NCI-H1105 treated with DMSO at 0.1 percent for 48 hours (cell line): ENCODE measurements at places on chromosomes 4 and X.

DNA sequence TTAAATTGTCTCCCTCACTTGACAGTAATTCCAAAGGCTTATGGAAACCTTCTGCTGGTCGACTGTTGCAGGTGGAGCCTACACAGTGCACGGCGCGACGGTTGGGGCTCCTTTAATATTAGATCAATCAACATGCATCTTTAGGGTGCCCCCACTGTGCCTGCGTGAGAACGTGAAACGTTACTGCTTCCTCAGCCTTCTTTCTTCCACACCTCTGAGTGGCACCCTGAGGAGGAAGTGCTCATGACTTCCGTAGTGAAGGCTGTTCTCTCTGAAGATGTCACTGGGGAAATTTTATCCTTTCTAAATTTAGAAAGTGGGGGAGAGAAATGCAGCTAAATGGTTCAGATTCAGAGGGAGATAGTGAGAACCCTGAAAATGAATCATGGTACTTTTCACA is 184.0 kb upstream of the ZFP42 start:
- DNase-seq, result no peak

GRCh38 chrX:66918511-66918910 is 279.6 kb upstream of the EDA2R start:
- DNase-seq, result no peak

DNA sequence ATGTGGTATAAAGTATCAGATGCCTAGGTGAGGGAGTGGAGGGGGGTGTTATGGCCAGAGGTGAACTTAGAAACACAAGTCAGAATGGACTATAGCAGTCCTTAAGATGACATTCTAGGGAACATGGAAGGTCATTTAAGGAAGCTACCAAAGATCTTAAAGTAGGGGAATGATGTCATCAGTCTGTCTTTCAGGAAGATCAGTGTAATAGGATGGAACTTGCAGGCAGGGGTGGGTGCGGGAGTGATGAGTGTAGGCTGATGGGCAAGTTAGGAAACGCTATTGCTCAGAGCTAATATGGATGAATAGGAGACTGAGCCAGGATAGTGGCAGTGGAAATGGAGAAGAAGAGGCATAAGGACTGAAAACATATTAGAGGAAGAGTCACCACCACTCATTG is 27.5 kb upstream of the CWH43 start:
- DNase-seq, result no peak

- no peak for DNase-seq
These were observed 32.9 kb upstream of the DCX start for GRCh38 chrX:111444881-111445280.

DNA sequence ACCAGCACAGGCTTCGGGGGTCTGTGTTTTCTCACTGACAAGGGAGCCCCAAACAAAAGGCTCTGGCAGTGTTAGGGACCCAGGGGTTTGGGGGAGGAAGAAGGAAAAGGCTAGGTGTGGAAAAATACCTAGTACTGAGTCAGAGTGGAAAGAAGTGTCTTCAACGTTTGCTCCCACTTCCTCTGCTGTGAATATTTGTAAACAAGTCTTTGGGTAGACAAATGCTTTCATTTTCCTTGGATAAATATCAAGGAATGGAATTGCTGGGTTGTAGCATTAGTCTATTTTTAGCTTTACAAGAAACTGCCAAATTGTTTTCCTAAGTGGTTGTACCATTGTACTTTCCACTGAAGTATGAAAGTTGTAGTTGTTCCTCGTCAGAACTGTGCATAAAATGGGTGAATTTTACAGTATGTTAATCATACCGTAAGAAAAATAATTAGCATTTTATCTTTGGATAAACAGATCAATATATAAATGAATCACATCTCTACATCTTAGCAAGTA is 17.4 kb downstream of the COL4A5 start:
- DNase-seq, result no peak

- no peak for DNase-seq
These were observed 28.5 kb downstream of the PJA1 start for GRCh38 chrX:69136546-69137331.

GRCh38 chr4:55029821-55030503 is 95.4 kb downstream of the KDR start:
- no peak for DNase-seq

DNA sequence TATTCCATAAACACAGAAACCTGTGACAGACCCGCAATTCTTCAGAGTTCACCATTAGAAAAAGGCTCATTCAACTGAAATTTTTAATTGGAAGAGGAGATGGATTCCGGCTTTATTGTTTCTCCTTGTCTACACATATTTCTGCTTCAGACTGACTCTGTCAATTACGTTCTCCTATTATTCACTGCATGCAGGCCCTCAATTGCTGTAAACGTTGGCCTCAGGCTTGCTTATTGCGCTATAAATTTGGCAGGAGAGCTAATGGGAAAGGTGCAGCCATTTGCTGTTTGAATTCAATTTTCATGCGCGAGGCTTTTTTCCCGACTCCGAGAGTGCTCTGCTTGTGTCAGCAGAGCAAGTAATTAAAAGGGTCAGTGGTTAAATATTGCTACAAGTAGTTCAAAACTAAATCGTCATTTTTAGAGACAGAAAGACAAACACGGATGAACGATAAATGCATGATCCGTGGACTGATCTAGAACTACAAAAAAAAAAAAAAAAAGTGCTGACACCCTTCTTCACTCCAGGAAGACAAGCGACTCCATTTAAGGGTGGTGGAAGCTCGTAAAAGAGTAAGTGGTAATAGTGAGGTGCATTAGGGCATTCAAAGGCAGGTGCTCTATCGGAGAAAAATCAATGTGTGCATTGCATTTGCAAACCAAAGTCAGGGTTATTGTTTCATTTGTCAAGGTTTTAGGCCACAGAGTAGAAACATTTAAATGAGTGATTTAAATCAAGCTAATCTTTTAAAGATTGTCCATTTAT is 841.6 kb upstream of the FRG1 start:
- peak; percentile 79 for DNase-seq

DNA sequence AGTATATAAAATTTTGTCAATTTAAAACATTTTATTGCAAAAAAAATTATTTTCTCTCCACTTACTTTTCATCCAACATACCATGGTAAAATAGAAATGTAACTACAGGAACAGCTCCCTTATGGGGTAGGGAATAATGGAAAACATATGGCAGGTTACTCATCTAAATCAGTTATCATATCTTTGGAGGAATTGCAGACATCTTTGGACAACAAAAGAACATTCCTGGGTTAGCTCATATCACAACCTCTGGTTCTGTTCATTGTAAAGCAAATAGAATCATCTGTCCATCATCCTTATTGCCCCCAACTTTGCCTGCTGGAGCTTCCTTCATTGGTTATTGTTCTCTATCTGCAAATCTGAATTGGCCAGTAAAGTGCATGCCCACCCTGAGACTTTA is 387.5 kb upstream of the GRID2 start:
- DNase-seq, result no peak

- no peak for DNase-seq
These were observed 30.3 kb downstream of the TLR10 start for GRCh38 chr4:38752372-38752940.

- no peak for DNase-seq
These were observed 12.5 kb downstream of the LDOC1 start for GRCh38 chrX:141164406-141164805.

DNA sequence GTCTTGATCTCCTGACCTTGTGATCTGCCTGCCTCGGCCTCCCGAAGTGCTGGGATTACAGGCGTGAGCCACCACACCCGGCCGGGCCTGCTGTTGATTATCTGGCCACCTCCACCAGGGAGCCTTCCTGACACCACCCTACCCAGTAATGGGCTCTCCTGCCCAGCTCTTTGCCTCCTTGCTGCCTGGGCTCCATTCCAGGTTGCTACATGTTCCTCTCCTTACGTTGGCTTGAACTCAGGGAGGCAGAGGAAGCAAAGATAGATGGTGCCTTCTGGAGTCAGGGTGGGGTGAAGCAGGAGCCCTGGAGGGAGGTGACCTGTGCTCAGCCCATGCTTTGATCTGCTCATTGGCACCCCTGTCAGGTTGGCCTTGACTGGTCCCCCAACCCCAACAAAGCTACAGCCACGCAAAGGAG is 26.3 kb downstream of the FLNA start:
- DNase-seq, result no peak

- DNase-seq, result no peak
These were observed 35.7 kb downstream of the PARM1 start for GRCh38 chr4:74968456-74969164.

- no peak for DNase-seq
These were observed 328.5 kb downstream of the PPP3CA start for GRCh38 chr4:101018836-101019235.

DNA sequence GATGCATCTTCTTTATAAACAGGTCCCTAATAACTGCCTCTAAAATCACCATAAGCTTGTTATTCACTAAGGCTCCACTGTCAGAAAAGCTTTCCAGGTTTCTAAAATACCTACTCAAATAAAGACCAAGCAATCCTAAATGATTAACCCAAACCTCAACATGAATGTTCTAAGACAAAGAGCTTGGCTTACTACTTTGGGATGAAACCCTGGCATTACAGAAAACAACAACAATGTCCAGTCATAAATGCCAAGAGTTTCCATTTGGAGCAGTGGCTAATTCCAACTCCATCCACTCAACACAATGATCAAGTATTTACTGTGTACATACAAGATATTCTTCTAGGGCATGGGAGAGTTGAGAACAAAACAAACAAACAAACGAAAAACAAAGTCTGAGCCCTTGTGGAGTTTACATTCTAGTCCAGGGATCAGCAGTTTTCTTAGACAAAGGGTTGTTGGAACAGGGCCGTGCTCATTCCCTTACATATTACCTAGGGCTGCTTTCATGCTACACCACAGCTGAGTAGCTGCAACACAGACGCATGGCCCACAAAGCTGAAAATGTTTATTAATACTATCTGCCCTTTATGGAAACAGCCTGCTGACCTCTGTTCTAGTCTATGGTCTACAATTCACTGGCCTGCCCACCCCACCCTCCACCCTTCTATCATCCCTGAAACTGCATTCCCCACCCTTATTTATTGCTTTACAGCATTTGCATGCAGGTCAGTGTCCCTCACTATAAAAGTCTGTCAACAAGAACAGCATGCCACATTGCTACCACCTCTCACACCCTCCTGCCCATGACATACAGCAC is 23.7 kb downstream of the ABCG2 start:
- no peak for DNase-seq

DNA sequence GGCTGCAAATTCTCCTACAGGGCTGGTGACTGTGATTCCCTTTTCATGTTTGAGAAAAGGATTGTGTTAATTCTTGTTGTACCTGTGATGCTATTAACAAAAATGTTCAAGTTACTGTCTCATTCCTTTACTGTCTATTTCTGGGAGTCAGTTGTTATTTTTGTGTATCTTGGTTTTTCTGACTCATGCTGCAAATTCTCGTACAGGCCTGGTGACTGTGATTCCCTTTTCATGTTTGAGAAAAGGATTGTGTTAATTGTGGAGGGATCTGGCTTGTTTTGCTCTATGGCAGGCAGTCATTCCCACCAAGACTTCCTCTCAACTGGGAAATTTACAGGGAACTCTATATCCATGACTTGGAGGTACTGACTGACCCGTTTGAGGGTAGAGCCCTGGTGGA is 693.4 kb upstream of the INTU start:
- no peak for DNase-seq

DNA sequence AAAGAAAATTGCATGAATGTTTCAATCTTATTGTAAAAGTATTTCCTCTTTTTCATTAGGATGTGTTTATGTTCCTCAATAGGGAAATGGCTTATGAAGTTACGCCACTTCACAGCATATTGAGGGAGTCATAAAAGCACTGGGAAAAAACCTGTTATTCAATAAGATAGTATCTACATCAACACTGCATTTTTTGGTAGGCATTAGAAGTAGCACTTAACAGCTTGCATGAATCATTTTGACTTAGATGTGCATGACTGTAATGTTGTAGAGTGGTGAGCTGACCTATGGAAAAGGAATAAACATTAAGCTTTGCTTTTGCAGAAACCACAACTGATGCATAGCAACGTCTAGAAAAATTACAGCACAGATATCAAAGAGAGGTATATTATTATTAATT is 111.2 kb upstream of the GRXCR1 start:
- no peak for DNase-seq

GRCh38 chr4:114364857-114365256 is 233.8 kb upstream of the UGT8 start:
- no peak for DNase-seq

DNA sequence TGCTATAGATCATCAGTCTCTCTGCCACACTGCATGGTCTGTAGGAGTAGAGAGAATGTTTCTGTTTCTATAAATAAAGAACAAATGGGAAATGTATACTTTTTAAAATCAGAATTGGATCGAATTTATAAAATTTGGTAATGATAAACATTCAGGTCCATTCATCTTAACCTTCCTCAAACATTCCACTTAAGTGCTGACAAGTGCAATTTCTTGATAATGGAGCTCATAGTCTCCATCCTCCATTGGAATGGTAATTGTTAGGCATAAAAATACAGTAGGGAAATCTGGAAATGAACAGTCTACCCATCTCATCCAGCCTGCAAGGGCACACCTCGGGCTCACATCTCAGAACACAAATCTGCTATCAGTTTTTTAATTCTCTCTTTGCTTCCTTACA is 122.6 kb upstream of the PACRGL start:
- no peak for DNase-seq

DNA sequence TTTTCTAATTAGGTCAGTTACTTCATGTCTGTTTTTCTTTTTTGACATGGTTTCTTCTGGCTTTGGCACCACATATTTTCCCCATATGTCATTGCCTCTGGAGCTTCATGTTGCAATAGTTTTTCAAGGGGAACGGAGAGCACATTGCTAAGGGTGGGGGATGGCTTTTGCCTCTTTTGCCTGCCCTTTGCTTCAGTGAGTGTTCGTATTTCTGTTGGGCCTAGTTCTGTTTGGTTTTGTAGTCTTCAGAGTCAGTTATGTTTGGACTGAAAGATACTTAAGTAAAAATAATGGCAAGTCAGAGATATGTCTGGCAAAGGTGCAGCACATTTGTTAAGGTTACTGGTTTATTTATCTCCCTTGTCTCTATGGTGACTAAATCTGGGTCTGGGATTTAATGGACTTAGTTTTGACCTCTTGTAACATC is 29.1 kb downstream of the FHL1 start:
- DNase-seq, result no peak

- DNase-seq, result no peak
These were observed 106.1 kb upstream of the ATP6AP2 start for GRCh38 chrX:40474645-40475044.

DNA sequence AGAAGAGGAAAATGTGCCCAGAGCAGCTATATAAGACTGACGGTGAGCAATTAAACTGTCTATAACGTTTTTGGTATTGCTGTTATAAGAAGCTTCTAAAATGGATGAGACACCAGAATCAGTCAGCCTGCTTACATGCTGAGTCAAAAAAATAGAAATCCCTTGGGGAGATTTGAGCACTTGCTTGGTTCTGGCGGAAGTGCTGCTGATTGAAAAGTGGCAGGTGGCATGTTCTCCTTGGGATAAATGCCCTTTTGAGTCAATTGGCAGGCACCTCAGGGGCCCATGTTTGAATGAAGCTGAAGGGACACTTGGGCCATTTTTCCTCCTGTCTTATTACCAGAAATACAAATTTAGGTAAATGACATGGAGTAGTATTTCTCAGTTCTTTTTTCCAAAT is 148.7 kb downstream of the PTCHD1 start:
- no peak for DNase-seq

DNA sequence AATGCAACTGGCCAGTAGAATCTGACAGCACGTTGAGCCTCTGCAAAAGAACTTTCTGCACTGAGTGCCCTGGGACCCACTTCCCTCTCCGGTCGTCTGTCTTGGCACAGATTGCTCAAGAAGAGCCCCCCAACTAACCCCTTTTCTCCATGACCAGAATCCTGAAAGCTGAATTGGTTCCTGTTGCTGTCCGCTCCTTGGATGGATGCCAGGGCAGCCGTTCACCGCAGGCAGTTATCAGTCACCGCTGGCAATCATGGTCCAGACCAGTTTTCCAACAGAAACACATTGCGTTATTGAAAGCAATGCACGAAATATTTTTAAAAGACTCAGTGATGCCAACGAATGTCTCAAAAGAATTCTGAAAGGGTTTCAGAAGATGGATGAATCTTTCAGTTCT is 733.7 kb upstream of the FRG1 start:
- no peak for DNase-seq
